ENCODE measurements at places on chromosomes 5 and 9.

- no peak for DNase-seq
Observed at GRCh38 chr9:134058716-134059115, 9.1 kb downstream of the BRD3 start.

DNA sequence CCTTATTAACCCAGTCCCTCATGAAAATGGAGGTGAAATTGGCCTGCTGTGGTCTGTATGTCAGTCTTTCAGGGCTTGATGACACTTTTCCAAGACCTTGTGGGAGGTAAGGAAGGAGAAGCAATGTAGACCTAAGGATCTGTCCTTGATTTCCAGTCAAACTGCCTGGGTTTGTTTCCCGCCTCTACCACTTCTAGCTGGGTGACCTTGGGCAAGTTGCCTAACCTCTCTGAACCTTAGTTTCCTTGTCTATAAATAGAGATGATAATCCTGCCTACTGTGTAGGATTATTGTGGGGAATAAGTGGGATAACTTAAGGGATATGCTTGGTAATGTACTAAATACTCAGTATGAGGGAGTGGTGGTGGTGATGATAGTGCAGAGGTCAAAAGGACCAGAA lies 59.7 kb downstream of the PPARGC1B start:
- no peak for DNase-seq

- no peak for DNase-seq
Observed at GRCh38 chr5:138620663-138621224, 45.5 kb upstream of the HSPA9 start.

GRCh38 chr5:40720069-40720468 lies 35.7 kb downstream of the TTC33 start:
- no peak for DNase-seq

DNA sequence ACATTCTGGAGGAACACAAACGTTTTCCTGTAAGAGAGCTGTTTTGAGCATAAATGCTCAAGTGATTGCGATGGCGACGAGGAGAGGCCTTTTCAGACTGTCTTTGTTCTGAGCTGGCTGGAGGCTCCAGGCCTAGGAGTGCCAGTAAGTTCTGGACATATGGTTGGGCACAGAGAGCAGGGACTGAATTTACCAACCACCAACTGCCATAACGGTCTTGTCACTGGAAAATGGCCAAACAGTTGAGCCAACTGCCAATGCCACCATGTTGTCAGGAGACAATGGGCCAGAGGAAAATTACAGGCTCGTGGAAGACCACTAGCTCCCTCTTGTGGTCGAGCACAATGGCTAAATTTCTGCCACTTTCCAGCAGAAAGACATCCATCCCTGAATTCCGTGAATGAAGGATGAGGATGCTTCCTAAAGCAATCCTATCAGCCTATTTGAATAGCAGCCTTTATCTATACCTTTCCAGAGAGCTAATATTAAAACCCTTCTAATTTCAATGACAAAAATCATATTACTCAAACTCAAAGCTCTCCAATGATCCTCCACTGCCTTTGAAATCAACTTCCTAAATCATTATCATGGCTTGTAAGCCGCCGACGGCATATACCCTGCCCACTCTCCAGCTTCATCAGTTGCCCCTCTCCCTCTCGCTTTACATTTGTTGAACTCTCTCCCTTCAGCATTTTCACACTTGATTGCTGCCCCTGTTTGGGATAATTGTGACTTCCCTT lies 66.9 kb upstream of the GLIS3 start:
- peak; percentile 71 for DNase-seq

GRCh38 chr5:74179701-74180100 lies 460.8 kb downstream of the ENC1 start:
- DNase-seq: no peak

DNA sequence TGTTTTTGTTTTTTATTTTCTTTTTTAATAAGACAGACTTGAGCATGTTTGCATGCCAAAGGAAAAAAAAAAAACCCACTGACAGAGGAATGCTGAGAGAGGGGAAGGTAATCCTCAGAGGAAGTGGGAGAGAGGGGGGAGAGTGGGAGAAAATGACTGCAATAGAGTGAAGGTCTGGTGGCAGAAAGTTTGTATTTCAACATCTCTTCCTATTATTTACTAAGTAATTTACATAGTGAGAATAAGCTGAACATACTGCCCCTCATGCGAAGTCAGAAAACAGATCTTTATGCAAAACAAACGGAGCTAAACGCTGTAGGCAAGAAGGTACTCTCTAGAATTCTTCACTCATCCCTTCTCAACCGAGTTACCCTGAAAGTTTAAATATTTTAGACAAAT lies 45.0 kb downstream of the ELL2 start:
- DNase-seq: peak; percentile 35

DNA sequence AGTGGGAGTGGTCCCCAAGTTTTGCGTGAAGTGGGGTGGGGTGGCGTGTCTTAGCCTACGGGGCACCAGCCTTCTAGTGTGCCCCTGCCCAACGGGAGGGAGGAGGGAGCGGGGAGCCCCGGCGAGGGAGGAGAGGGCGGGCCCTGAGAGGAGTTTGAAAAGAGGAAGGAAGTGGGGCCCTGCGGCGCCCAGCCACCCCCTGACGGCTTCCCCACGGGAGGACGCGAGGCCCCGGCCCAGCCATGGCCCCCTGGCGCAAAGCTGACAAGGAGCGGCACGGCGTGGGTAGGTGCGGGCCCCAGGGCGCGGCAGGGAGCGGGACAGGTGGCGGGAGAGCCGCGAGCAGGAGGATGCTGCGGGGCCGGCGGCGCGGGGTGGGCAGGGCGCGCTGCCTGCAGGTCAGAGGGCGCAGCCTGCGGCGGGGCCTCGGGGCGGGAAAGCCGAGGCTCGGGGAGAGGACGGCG lies at the start of gene DOCK2:
Gene DOCK2 (plus strand): TSS at position 191 of the 464 bp plus-strand sequence. CDS start 52 bp downstream, at position 243.
- DNase-seq: peak; percentile 92

DNA sequence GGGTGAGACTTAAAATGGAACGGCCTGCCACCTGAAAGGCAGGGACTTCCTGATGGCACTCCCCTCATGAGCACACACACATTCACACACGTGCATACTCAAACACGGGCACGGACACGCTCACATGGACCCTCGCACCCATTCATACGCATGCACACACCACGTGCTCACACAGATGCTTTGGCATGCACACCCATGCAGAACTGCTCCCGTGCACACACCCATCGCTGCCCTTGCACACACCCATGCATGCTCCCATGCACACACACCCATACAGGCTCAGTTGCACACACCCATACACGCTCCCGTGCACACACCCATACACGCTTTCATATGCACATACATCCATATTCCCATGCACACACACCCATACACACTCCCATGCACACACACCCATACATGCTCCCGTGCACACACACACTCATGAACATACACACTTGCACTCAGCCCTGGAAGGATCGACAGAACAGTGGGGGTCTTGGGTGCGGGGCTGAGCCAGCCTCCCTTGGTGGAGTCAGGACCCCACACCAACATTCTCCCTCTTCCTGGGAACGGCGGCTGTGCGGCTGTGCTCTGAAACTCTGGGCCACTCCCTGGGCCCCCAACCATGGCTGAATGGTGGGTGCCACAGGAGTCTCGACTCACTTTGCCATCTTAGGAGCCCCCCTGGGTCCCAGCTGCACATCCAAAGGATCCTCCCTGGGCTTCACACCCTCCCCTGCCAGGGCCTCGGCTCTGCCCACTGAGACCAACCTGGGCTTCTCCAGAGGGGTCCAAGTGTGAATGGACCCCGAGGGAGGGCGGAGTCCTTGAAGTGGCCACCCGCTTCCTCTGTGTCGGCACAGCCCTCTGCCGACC lies 115.2 kb downstream of the RXRA start:
- no peak for DNase-seq

DNA sequence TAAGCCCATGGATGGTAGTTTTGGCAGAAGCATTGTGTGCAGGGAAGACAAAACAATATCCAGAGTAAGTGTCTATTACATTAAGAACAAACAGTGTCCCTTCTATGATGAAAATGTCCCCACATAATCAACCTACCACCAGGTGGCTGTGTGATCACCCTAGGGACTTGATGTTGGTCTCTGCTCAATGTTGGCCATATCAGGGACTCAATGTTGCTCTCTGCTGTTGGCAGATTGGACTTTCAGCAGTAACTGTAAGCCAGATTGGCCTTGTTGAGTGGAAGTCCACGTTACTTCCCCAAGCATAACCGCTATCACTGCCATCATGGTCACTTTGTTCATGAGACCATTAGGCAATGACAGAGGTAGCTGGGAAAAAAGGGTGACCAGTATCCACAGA lies 52.8 kb upstream of the PRSS3 start:
- DNase-seq: no peak

- no peak for DNase-seq
Observed at GRCh38 chr9:113005777-113006176, 6.2 kb downstream of the ZNF883 start.

DNA sequence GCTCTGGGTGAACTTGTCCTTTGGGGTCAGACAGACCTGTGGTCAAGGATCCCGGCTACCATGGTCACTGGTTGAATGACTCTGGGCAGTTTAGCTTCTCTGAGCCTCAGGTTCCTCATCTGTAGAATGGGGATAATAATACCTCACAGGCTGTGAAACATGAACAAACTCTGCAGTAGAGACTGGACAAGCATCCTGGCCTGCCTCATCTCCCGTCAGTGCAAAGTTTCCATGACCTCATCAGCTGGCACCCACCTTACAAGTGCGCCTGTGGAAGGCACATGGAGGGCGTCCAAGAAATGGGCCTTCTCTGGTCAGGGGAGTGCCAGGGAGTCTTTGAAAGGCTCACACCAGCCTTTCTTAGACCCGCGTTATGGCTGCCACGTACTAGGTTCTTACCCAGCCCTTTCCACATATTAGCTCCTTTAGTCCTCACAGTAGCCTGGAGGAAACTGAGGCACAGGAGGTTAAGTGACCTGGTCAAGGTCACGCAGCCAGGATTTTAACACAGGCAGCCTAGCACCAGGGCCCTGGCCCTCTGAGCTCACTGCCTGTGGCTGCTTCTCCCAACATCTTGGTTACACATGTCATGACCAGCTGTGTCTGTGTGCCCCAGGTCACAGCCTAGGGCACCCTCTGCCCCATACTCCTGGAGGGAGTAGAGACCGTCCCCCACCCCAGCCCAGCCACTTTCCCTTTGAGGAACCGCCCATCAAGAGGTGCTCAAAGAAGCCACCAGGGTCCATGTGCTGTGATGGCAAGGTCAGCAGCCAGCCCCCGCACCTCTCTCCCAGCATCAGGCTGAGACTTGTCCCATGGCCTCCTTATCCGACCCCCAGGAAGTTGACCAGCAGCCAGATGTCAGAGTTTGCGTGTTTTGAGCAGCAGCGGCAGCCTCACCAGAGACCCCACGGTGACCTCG lies 39.4 kb upstream of the RPL26L1 start:
- DNase-seq: no peak

GRCh38 chr9:88180081-88180765 lies 41.9 kb upstream of the SPATA31C2 start:
- DNase-seq: no peak

DNA sequence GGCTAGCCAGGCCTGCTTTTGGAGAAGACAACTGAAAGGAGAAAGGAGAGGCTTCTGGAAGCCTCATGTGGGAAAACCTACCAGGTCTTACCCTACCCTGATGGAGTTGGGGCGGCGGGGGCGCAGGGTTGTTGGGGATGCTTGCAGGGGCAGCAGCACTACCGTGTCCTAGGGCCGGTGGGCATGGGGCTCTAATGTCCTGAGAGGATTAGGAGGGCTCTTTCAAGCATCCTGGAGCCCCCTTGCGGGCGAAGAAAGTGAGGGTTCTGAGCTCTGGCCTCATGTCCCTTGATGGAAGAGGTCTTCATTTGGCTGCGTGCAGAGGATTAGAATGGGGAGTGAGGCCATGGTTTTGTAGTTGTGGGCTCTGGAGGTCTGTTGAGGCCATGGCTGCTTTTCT lies 86.9 kb upstream of the PITX1 start:
- DNase-seq: no peak

GRCh38 chr9:967436-967835 lies 9.0 kb upstream of the DMRT3 start:
- DNase-seq: no peak

DNA sequence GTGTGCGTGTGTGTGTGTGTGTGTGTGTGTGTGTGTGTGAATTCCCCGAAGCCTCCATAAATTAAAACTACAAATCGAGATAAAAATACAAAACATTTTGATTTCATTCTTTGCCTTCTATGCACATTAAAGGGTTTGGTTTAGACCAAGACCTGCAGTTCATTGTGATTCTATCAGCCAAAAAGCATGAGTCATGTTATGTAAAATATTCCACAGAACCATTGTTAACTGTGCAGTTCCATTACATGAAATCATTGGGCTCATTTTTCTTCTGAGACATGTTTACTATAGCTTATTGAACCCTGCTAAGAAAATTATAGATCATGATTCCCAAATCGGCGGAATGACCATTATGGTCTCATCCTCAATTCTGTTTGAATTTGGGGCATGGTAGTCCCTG lies 11.7 kb downstream of the CAVIN4 start:
- DNase-seq: no peak

GRCh38 chr9:35564658-35565061 lies 40.4 kb upstream of the TESK1 start:
- DNase-seq: no peak

DNA sequence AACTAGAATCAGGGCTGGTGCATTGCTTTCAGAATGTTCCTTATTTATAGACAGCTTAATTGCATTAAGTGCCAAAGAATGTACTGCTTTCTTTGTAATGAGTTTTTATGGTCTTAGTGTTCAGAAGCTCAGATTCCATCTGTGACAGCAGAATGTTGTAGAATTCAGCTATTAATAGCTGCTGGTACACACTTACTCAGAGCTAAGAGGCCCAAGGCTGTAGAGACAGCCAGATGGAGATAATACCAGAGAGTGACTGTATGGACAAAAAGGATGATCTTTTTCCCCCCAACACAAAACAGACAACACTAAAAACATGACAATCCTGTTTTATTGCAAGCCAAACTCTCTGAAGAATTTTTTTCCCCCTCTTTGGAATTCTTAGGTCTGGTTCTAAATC lies 50.2 kb downstream of the PPP2R2B start:
- no peak for DNase-seq

DNA sequence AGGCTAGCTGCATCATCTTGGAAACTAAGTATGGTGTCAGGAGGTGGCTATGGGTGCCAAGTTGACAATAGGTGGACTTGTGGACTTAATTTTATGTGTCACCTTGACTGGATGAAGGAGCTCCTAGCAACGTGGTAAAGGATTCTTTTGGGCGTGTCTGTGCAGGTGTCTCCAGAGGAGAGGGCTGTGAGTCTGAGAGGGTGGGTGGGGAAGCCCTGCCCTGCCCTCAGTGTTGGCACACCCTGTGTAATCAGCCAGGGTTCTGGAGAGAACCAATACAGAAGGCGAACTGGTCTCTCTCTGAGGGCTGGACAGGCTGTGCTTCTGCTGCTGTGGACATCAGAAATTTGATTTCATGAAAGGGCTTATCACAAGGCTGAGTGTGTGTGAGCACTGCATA lies 61.0 kb downstream of the GTF3C4 start:
- no peak for DNase-seq

DNA sequence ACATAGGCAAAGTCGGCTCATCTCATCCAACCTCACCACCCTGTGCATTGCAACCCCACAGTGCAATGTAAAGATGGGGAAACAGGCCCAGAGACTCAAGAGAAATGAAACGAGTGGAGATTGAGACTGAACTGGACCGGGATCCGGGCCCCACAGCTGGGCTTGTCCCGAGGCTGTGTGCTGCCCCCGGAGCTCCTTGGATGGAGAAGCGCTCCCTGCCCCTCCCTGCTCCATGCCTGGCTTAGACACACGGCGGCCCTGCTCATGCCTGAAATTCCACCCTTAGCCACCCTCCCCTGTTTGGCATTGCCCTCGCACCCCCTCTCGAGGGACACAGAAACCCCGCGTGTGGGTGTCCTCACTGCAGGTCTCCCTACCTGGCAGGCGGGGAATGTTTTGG lies 27.2 kb upstream of the FCN1 start:
- DNase-seq: no peak
